ENCODE measurements at places on chromosomes 7 and 10.

- DNase-seq = no peak
Observed at GRCh38 chr7:104142147-104142546, 65.7 kb downstream of the ORC5 start.

DNA sequence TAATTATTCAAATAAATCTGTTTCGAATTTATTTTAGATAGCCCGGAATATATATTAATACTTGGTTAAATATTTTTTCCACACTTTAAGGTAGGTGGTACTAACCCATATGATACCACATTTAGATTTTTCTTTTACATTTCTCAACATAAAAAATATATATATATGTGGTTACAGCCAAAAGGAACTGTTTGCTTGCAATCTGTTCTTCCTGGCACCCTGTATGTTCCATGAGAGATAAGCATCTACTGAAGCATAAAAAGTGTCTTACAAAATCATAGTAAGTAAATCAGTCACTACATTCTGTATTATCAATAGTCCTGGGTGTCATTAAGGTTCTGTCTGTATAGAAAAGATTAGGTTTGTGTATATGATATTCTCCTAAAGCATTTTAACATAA lies 726.8 kb downstream of the GRM8 start:
- DNase-seq = no peak

DNA sequence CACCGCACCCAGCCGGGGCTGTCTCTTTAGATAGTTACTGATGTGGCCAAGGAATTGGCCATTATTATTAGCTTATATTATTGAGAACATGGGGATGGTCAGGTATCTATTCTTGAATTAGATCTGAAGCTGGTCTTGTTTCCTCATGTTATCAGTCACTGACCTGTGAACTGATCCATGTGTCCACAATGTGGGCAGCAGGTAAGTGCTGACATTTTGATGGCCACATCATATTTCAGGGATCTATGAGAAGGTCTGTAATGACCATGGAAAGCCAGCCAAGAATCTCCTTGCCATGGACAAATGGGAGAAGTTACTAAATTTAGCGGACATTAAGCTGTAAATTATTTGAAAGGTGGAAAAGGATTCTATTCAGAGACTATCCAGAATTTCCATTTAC lies 61.4 kb downstream of the GBF1 start:
- DNase-seq = no peak

DNA sequence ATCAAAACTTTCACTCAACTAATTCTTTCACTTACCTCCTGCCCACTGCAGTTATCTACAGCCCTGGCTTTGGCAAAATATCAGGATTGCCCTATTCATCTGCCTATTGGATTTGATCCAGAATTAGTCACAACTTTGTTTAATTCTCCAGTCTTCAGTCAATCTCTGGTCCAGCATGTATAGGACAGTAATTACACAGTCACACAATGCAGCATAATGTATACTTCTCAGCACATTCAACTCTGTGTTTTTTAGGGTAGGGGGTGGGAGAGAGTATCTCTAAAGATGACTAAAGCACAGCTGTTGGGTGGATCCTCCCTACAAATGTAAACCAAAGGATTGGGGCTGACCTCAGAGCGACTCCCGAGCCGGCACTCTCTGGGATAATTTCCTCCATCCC lies 17.7 kb upstream of the NRP1 start:
- no peak for DNase-seq

DNA sequence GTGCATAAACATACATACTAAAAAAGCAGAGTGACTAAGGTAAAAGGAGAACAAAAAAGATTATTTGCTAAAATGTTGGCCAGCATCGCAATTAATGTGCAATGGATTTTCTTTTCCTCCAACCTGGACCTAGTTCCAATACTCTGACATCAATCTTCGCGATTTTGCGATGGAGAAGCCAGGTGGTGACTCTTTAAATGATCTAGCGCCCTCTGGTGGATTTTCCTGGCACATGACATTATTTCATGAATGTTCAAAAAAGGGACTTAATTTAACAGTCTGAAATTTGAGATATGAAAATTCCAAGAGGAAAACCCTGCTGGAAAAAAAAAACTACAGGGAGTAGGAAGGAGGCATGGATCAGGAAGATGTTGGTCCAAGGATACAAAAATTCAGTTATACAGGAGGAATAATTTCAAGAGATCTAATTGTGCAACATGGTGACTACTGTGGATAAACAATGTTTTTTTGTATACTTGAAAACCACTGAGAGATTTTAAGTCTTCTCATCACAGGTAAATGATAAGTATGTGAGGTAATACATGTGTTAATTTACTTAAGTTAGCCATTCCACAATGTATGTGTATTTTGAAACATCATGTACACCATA lies 4.3 kb upstream of the KCNMA1 start:
- peak; percentile 60 for DNase-seq

- DNase-seq = no peak
Observed at GRCh38 chr10:63719226-63719856, 198.1 kb downstream of the REEP3 start.

DNA sequence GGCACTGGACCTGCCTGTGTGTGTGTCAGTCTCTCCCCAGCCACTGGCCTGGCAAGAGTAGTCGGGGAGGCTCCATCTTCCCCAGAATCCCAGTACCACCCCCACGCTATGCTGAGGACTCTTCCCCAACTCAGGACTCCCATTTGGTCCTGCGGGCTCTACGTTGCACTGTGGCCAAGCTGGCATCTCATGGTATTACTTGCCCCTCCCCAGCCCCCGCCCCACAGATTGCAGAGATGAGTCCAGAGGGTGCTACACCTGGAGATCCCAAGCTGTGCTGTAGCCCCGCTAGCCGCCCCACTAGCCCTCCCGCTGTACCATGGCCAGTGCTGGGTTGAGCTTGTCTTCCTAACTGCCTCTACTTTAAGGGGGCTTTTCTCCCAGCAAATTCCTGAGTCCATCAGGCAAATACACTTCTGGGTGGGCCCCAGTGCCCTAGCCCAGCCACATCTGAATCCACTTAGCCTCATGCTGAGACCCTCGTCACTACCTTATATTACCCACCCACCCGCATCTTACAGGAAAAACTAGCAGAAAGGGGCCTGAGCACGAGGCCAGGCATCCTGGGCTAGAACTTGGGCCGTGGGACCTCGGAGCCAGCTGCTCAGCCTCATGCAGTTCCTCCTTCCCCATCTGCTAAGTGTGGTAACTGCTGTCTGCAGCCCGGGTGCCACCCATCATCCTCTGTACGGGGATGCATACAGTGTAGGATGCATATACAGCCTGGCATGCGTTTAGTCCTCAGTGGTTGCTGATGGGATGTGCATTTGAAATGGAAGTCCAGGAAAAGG lies 65.8 kb upstream of the CACUL1 start:
- no peak for DNase-seq

DNA sequence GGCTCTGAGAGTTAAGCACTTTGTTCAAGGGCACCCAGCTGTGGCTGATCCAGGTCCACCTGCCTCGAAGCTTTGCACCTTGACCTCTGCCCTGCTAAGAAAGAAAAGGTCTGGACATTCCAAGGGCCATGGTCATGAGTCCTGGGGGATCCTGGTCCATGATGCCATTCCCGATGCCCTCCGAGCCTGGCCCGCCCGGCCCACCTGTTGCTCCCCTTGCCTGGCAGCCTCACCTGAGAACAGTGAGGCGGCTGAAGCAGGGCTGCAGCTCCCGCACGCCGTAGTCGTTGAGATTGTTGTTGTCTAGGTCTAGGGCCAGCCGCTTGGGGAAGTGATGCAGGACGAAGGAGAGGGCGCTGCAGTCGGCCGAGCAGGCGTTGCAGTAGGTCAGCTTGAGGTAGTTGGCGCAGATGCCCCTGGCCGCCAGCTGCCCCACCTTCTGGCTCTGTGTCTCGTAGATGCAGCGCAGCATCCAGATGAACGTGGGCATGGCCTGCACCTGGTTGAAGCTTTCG lies 27.5 kb downstream of the NOD1 start:
- DNase-seq = no peak

Measured in iPS-NIHi11 (cell line).